GM03348 (cell line): ENCODE measurements at places on chromosomes 2 and 18.

- no peak for DNase-seq
Measured at GRCh38 chr18:57353137-57353939, 981 bp downstream of the ST8SIA3 start.

DNA sequence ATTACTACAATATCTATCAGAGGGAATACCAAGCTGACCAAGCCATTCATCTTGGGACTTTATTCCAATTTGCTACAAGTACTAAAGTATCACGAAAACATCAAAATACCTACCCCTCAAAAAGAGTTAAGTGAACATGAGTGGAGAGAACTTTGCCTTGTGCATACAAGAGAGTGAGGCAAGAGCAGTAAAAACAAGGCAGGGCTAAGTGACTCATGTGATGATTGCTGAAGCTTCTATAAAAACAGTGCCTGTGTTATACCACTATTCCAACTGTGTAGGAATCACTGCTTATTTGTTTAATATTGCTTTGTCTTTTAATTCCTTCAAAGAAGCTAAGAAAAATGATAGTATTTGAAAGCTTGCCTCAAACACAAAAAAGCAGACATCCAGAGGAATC lies 61.2 kb downstream of the FARSB start:
- peak; percentile 71 for DNase-seq

DNA sequence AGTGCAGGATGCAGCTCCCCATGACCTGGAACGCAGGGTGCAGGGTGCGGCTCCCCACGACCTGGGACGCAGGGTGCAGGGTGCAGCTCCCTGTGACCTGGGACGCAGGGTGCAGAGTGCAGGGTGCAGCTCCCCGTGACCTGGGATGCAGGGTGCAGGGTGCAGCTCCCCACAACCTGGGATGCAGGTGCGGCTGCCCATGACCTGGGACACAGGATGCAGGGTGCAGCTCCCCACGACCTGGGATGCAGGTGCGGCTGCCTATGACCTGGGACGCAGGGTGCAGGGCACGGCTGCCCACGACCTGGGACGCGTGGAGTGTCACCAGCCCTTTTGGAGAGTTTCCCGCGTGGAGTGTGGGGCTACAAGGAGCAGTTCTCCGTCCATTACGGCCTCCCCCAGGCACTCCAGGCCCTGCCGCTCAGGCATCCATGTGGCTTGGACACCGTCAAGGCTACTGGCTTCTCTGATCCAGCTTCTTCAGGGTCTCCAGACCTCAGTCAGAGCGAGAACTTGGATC lies 38.7 kb downstream of the PXDN start:
- DNase-seq = no peak

DNA sequence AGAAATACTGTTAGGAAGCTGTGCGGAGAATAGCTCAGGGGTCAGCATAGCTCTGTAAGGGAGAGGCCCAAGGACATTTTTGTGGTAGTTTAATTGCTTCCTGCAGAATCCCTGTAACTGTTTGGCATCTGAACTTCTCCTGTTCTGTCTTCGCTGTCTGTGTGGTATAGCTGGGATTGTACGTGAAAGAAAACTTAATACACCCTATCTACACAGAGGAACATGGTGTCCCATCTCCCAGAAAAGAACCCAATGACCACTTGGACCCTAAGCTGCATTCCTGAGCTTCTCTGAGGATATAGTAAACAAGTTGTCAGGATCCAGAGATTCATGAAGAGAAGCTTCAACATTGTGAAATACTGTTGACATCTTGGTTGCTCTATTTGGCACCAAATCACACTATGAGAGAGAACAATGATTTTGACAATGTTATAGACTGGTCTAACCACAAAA lies 81.3 kb downstream of the CDC42EP3 start:
- peak; percentile 65 for DNase-seq

- peak; percentile 78 for DNase-seq
Measured at GRCh38 chr2:82837588-82838304, 1621.3 kb downstream of the SUCLG1 start.

DNA sequence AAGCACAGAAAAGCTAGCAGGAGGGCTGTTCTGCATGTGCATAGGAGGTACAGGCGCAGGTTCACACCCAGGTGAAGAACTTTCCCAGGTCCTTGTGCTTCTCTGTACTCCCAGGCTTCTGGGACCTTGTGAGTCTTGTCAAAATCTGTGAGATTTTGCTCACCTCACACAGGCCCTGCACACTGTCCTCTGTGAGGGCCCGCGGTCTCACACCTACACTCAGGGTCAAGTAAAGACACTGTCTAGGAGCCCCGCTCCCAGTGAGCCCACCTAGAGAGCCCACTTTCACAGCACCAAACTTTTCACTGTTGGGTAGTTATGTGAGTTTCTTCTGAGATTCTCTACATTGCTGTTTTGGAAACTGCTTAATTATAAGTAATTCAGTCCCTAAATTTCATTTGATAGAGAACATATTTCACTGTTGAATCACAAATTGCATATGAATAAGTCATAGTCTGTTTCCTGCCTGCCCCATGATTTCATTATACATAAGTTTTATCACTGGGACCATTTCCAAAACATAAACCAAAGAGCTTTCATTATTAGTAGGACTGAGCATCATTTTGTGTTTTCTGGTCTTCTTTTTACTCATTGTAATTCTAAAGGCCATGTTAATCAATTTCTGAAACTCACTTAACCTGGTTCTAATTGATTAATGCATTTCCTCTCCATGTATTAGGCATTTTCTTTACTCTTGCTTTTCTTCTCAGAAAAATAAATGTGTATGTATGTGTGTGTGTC lies 234.2 kb upstream of the SPOPL start:
- DNase-seq = peak; percentile 48

DNA sequence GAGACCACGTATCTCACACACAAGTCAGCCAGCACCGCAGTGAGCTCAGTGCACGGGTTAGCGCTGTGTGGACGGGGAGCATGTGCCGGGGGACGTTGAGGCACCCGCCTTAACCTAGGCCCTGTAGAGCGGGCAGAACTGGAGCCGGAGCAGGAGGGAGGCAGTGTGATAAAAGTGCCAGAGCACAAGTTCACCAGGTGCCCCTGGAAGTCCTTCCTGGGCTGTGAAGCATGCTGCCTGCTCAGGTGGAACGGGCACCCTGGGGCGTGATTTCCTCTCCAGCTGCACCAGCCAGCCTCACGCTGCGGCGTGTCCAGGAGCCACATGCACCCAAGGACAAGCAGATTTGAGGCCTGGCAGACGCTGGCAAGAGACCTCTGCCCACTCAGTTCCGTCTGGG lies 50.3 kb downstream of the ITGB1BP1 start:
- DNase-seq = no peak

DNA sequence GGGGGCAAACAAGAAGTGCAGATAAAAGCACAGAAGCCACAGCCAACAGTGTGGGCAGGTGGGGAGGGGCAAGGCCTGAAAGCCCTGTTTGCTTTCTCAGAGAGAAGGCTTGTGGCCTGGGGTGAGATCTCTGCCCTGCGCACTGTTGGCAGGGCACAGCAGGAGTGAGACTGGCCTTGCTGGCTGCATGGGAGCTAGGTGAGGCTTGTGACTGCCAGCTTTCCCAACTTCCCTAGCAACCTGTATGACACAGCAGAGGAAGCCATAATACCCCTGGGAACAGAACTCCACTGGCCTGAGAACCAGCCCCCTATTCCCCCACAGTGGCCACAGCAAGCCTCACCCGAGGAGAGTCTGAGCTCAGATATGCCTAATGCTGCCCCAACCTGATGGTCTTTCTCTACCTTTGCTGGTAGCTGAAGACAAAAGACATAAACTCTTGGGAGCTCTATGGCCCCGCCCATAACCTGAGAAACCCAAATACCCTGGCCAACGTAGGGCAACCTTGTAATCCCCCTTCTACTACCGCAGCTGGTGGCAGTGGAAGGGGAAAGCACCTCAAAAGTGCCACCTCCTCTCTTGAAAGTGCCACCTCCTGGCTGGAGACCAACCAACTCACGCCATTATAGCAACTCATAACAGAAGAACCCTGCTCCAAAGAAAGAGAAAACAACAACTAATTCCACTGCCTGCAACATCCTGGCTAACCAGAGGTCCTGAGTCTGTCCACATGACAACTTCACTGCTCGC lies 44.4 kb downstream of the LCT start:
- no peak for DNase-seq

GRCh38 chr2:231348704-231349373 lies 46.7 kb upstream of the B3GNT7 start:
- DNase-seq = no peak

DNA sequence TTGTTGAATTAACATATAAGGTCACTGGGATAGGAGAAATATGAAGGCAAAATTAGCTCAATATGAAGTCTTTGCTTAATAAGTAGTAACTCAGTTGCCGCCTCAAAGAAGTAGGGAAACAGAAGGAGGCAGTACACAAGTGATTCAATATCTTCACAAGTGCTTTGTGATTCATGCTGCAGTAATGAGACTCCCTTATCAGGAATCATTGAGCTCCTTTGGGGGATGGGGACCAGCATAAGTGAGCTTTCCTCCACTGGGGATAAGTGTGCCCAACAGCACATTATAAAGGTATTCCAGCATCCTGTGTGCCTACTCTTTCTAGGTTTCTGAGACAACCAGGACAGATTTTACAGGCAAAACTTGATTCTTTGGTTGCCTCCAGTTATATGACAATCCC lies 323.4 kb upstream of the UBE2E3 start:
- DNase-seq = no peak

- no peak for DNase-seq
Measured at GRCh38 chr2:149125031-149125725, 86.7 kb downstream of the LYPD6B start.

DNA sequence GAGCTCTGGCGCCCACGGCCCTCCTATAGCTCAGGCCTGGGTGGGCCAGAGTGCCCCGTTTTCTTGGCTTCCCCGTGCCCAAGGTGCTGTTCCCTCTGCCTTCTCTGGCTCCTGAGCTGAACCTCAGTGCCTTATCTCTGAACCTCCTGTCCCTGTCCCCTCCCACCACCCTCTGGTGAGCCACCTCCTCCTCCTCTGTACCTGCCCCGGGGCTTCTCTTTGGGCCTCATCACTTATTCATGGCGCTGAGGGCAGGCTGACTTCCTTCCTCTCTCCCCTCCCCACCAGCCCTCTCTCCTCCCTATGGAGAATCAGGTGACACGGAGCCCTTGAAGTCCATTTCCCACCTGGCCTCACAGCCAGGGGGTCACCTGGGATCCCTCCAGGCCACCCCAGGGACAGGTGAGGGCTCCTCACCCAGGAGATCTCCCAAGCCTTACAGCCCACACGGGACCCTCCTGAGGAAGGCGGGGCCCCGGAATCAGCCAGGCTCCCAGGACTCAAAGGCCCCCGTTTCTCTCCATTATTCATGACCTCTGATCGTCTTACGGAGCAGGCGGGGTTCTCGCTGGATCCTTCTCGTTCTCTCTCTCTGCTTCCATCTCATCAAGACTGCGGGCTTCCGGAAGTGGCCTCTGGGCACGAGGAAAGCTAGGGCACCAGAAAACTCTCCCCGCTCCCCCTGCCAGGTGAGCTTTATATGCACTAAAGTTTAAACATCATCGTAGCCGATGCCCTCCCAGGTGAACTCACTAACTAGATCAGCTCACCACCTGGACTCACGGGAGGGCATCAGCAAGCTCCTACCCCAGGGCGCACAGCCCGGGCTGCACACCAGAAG lies at the start of gene LOXHD1:
Gene LOXHD1, minus strand, starts transcription at position 106 of the 841 bp plus-strand sequence. CDS start 187 bp downstream, outside the sequence.
- no peak for DNase-seq

DNA sequence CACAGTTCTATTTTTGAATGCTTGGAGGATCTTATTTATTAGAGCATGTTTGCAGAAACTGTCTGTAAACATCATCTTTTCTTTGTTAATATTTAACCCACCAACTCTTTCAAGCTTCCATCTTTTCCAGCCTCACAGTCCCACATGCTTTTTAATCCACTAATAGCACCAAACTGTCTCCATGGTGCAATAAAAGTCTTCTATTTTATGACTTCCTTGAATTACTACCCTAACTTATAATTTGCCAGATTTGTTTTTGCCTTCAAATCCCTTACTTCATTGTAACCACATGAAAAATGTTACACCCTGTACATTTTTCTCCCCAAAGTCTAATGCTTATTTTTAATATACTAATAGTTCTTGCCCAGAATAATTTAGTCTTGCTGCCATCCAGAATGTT lies 792.6 kb downstream of the PLCL1 start:
- DNase-seq = no peak

GRCh38 chr2:215711471-215712034 lies 275.7 kb upstream of the FN1 start:
- DNase-seq = peak; percentile 50

DNA sequence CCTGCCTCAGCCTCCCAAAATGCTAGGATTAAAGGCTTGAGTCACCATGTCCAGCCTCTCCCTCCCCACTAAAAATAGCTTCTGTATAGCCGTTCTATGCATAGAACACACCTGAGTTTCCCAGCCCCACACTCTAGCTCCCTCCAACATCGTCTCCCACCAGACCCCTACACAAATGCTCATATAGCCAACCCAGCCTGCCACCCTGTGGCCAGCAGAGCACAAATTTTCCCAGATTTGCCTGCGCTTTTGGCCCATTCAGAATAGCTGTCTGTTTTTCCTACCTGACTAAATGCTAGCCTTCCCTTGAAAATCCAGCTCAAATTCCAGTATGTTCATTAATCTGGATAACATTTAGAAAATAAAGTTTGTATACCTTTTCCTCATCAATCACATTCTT lies 22.8 kb downstream of the TRABD2A start:
- no peak for DNase-seq

DNA sequence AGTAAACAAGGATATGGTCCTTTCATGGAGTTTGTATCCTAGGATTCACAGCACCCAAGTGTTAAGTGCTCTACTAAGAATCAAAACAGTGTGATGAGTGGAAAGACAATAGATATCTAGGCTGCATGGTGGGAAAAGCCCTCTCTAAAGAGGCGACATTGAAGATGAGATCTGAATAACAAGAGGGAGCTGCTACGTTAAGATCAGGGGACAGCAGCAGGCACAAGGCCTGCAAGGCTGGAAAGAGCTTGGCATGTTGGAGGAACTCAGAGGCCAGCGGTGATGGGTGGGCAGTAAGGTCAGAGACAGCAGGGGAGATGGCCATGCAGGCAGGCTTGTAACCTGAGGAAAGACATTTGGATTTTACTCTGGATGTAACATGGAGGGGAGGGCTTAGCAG lies 177.5 kb downstream of the GFPT1 start:
- DNase-seq = no peak

GRCh38 chr2:100262555-100263320 lies 59.6 kb downstream of the LONRF2 start:
- peak; percentile 86 for DNase-seq

- DNase-seq = no peak
Measured at GRCh38 chr2:28343184-28343942, 49.3 kb upstream of the FOSL2 start.

DNA sequence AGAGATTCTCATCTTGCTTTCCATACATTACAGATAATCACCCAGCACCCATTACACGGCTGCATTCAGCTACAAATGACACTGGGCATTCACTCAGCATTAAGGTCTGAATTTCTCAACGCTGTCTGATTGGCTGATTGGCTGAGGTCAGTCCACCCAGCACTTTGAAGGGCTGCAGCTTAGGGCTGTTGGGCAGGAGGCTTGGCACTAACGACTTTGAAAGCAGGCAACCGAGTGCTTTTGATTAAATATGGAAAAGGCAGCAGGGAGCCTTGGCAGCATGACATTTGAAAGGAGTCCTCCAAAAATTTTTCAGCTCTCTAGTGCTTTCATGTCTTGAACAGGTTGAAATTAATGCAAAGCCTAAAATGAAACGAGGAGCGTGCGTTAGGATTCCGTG lies 253.0 kb downstream of the DCDC2C start:
- no peak for DNase-seq

- no peak for DNase-seq
Measured at GRCh38 chr18:62844850-62845643, 129.7 kb downstream of the PHLPP1 start.
